ENCODE measurements at places on chromosomes 4 and X. TPM values are rescaled to one million over a fixed set of nuclear protein-coding genes. Genes with fewer than 3 reads are reported as not detected.

GRCh38 chr4:71553605-71554004 is 214.8 kb downstream of the SLC4A4 start:
- no peak for DNase-seq

- no peak for DNase-seq
These were observed 15.4 kb downstream of the SNX12 start for GRCh38 chrX:71052721-71053120.

DNA sequence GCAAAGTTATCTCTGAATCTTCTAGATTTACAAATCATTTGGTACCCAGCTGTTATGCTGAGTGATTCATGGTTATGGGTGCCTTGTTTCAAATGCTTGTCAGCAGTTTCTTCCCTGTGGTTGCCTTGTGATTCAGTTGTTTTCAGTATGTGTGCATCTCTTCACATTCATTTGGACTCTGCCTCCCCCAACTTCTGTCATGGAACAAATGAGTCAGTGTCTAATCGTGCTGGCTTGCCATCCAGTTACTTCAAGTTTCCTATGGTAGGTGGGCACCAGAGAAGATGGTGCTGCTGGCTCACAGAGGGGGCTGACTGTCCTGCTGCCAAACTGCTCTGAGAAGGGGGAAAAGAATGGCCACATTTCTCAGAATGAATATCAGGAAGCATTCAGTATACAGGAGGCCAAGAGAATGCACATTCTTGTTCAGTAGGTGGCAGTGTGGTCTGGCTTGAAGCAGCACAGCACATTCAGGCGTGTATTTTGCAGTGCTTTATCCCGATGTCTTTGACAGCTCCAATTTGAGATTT is 260.9 kb downstream of the GLUD2 start:
- DNase-seq = peak; percentile 3

DNA sequence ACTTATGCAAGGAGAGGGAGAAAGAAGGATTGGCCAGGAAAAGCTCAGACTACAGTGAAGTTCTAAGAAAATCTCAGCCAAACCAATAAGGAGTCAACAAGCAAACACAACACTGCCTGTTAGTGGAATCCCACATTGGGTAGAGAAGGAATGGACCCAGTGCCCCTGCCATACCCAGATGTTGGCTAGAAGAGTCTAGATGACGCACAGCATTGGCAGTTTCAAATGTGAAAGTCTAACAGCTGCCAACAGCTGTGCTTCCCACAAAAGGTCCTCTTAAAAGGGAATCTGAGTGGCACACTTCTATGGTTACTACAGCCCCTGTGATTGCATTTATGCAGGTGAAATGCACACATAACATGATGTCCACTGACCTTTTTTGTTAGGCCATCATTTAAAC is 37.2 kb upstream of the CPEB2 start:
- DNase-seq = no peak

- no peak for DNase-seq
These were observed 5.9 kb downstream of the TIMP1 start for GRCh38 chrX:47587906-47588735.

Gene DDX53
- not detected for polyA plus RNA-seq

DNA sequence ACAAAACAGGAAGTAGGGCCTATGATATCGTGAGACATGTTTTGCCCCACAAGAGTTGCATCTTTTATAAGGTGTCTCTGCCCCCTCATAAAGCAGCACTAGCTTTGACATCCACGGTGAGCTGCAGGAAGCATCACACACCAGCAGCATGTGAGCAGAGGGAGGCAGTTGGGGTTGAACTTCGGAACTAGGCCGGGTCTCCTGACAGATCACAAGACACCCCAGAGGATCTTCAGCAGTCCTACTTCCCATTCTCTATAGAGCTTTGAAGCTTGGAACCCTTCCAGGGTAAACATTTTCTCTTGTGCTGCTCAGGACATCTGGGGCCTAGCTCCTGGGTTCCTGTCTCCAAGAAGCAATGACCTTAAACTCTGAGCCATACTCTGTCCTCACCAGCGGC is 27.5 kb downstream of the YY2 start:
- no peak for DNase-seq

DNA sequence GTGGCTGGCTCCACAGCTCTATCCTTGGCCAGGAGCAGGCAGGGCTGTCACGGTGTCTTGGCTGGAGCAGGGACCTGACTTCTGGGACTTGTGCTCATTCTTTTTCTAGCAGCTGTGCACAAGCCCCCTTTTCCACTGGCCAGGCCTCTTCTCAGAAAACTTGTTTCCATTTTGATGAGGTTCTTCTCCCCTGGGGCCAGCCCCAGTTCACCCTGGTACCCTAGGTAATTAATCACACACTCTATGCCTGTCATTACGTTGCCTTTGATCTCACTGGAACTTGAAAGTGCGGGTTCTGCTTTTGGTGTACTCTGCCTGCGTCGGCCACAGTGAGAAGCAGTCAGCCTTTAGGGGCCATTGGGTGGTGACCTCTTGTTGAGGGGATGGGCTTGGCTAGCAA is 26.6 kb downstream of the DRD5 start:
- no peak for DNase-seq

Gene USP17L17
- polyA plus RNA-seq = not detected

GRCh38 chrX:47168495-47169073 is 23.6 kb downstream of the RBM10 start:
- DNase-seq = no peak

Gene GLRA2
- 0.40 TPM for polyA plus RNA-seq

DNA sequence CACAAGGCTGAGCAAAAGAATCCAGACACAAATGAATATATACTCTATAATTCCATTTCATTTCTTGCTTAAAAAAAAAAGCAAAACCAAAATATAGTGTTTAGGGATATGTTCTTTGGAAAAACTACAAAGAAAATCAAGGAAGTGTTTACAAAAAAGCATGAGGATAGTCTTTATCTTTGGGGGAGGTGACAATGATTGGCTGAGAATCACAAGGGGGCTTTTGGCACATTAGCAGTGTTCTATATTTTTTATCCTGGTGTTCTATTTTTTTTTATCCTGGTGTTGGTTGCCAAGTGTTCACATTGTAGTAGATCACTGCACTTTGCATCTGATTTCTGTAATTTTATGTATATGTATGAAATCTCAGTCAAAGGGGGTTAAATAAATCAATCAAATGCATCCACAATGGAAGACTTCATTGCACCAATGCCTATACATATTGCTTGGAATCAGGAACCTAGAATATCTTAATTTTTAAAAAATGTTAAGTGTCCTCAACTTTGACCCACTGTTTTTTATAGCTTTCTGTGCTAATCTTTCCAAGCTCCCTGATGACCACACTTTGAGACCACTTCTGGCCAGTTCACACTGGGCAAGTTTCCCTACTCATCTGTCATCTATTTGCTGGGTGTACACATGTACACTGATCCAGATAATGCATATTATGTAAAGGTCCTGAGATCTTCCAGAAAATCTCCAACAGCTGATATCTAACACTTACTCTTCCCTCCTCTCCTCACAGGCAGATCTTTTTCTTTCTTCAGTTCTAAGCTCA is 3.7 kb downstream of the TBC1D9 start:
- DNase-seq = no peak

DNA sequence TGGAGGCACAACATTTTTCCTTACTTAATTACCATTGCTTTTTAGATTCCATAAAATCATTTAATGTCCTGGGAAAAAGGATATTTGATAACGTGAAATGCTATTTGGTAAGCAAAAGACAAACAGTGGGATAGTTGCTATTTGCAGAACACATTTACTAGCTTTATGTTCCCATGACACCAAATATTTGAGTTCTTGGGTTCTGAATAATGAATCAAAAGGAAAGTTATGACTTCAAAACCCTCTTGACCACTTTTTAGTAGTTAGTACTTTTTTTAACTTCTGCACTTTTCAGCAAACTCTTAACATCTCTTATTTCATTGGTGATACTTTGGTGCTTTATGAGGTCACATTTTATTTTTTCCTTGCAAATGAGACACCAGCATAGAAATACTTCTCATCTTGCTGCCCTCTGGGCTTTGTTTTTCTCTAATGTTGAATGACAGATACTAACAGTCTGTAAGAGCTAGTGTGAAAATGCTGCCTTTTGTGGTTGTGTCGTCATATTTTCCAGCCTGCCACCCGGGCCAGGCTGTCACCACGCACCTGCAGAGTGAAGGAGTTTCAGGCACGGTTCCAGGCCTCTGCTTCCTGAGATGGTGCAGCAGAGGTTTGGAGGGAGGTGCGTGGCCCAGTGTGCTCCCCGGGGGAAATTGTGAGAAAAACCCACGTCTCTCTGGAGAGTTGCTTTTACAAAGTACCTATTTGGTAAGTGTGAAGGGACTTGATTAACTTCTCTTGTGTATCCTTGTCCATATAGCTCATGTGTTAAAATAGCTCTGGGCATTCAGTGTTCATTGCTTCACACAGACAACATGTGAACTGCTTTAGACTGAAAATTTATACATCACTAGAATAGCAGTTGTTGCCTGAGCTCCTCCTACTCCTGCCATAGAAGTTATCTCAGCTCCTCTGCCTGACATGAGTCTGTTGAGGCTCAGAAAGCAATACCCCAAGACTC is 34.7 kb downstream of the MSL3 start:
- no peak for DNase-seq

Gene PGAM4
- polyA plus RNA-seq = not detected

- DNase-seq = no peak
These were observed 31.4 kb downstream of the VSIG4 start for GRCh38 chrX:66008328-66008970.

Gene BEX5
- polyA plus RNA-seq = 2.5 TPM

DNA sequence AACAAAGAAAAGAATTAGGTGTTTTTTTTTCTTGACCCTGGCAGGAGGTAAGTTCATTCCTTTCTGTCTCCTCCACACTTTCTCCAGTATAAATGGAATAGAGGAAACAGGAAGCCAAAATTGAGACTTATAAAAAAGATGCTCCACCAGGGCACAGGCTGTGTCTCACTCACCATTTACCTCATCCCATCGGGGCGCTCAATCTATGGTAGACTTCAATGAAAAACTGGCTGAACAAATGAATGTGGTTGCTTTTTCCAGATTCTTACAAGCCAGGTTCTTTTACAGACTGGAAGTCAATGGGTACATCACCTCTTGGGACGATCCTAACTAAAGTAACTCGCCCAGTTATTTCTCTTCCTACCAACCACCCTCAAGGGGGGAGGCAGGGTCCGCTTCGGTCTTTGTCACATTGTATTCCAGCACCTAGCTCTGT is 685 bp downstream of the COMMD8 start:
- no peak for DNase-seq

Gene MTM1
- 14.9 TPM for polyA plus RNA-seq

DNA sequence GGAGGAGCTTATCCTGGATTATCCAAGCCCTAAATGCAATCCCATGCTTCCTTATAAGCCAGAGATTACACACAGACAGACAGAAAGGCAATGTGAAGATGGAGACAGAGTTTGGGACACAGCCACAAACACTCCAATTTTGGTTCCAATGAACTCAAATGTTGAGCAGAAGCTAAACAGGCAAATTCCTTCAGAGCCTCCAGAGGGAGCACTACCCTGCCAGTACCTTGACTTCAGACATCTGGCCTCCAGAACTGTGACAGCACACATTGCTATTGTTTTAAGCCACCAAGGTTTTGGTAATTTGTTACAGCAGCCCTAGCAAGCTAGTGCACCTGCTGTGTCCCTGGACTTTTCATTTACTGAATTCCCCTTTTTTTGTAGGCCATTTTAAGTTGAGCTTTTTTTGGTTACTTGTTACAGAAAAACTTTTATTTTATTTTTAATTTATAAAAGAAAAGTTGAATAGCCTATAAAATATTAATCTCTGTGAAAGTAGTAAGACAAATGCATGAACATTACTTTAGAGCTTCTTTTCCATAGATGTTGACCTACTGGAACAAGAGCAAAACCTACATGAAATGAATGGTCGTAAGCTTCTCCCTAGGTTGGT is 33.4 kb upstream of the SRD5A3 start:
- no peak for DNase-seq

- DNase-seq = no peak
These were observed 4.1 kb upstream of the WFS1 start for GRCh38 chr4:6265546-6265945.

- no peak for DNase-seq
These were observed 8.8 kb downstream of the HTT-AS start for GRCh38 chr4:3065551-3065950.

Gene BEND4
- 0.05 TPM for polyA plus RNA-seq

GRCh38 chrX:68684291-68684918 is 36.9 kb downstream of the STARD8 start:
- DNase-seq = no peak

- DNase-seq = no peak
These were observed 199.7 kb downstream of the SLC4A4 start for GRCh38 chr4:71538528-71538927.

DNA sequence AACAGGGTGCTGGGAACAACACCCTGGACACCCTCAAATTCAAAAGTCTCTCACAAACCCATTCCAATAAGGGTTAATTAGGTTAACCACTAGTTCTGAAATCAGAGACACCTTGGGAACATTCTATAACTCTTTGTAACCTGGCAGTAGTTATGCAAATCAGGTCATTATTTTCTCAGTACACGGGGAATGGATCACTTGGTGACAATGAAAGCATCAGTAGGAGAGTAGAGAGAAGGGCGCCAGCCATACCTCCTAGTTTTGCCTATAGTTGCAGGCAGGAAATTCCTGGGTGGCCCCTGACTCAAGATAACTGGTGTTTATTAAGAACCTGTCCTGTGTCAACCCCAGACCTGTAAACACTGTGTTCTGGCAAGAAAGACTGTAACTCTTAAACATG is 2.5 kb downstream of the CCDC110 start:
- no peak for DNase-seq

DNA sequence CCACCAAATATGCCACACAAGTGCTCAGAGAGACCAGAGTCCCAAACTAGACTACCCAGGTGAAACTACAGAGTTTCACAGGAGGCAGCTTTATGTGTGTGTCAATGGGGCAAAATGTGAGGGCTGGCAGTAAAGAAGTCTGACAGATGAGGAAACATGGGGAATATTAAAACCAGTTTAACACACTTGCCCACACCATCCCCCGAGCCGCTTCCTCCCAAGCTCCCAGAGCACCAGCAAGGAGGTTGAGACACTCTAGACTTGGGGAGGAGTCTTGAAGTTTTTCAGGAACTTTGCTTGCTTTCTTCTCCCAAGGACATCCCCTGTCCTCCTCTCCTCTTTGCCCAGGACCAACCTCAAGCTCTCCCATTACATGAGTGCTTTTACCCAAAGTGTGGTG is 94.7 kb upstream of the SPRY1 start:
- DNase-seq = no peak

Gene PABPC1L2A
- polyA plus RNA-seq = not detected

Gene CCDC110
- 1.9 TPM for polyA plus RNA-seq

Gene LINC00632
- 41.6 TPM for polyA plus RNA-seq

DNA sequence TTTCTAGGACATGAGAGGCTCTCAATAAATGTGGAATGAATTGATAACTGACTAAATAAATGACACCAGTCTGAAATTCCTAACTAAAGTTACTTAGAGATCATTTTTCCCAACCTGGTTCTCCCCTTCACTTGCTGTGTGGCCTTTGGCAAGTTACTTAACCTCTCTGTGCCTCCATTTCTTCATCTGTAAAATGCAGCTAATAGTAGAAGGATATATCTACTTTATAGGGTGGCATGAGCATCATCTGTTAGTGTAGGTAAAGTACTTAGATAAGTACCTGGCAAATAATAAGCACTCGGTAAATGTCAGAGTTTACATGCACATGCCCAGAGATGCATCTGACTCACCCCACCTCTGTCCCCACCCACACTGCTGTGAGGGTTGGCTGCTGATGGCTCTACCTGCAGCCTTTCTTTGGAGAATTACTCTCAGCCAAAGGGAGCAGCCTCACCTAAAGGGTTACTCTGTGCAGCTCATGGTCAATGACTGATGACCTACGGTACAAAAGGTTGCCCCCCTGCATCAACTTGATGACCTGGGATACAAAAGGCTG is 139.3 kb downstream of the CHIC2 start:
- DNase-seq = no peak

Gene IL2RG
- 3.4 TPM for polyA plus RNA-seq
